ENCODE measurements at places on chromosomes 12 and 14.

GRCh38 chr14:104187931-104188726, 49.7 kb downstream of the KIF26A start:
- DNase-seq = no peak

DNA sequence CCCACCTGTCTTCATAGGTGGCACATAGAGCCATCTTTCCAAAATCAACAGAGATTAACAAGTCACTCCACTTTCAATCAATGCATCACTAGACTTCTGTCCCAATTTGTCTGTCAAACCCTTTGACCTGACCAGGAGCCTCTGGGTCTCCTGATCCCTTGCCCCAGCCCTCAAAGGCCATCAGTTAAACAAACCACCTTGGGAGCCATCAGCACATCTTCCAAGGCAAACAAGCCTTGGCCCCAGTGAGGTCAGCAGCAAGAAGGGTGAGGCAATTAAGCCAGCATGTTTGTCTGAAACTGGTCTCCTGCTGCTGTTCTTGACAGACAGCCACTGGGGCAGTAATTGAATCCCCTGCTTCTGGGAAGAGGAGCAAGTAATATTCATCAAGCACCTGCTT, 742.8 kb upstream of the TBX3 start:
- no peak for DNase-seq

GRCh38 chr12:50677858-50678257, 86.0 kb upstream of the ATF1 start:
- no peak for DNase-seq

GRCh38 chr12:38775457-38775856, 129.9 kb downstream of the CPNE8 start:
- DNase-seq = no peak

GRCh38 chr12:52042706-52043385, 8.4 kb upstream of the NR4A1 start:
- no peak for DNase-seq

DNA sequence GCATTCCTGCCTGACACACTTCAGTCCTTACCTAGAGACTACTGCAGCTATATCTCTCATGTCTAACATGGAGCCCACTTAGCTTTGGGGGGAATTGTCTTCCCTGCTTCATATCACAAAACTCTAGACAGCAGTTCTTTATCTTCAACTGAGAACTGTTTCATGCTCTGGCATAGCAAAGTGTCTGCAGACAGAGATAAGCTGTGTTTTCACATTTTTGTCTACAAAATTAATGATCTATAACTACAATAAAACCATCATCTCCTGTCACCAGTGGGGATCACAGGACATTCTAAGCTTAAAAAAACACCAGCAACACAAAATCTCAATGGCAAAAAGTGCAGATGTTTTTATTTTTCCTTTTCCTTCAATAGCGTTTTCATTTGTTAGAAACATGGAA, 137.1 kb upstream of the VRK1 start:
- no peak for DNase-seq

DNA sequence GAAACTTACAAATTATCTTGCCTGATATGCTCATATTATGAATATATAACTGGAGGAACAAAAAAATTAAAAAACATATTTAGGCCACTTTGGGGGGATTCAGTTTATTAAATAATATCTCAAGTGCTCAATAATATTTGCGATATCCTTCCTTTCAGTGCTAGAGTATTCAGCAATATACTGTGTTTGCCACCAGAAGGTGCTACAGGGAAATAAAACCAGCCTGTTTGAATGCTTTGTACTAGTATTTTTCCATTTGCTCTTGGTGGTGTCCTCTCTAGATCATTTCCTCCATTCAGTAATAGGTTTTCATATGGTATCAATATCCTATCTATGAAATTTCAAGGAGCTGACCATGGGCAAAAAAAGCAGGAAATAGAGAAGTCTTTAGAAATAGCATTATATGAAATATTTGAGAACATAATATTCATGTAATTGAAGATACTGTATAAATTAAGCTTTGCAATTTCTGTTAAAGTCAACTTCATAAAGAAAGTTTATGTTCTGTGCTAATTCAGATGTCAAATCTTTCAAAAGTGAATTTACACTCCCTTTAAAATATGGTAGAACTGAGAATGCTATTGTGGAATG, 106.2 kb upstream of the NAV3 start:
- peak; percentile 35 for DNase-seq

GRCh38 chr14:27056586-27056985, 458.8 kb upstream of the NOVA1 start:
- DNase-seq = peak; percentile 42

- DNase-seq = peak; percentile 99
These were observed at the start of gene MTHFD1 for GRCh38 chr14:64387782-64388532. TSS of gene MTHFD1 (plus strand) at chr14:64388353. CDS start at chr14:64388428, 75 bp downstream.

DNA sequence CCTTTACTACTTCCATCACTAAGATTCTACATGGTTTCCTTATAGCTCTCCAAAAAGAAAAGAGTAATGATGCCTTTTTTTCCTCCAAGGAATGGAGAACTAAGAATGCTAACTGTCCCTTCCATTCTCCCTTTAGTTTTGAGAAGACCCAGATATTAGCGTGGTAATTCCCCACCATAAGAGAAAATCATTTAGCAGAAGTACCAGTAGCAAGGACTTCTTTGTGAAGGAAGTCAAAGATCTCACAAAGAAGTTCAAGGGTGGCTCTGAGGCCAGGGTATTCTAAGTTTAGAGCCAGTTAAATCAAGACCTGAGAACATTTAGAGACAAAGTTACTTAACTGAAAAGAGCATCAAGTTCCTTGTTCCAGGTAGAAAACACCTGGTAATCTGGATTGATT, 7.3 kb downstream of the USP15 start:
- no peak for DNase-seq

GRCh38 chr12:49564686-49565405, 3.1 kb downstream of the MCRS1 start:
- no peak for DNase-seq

DNA sequence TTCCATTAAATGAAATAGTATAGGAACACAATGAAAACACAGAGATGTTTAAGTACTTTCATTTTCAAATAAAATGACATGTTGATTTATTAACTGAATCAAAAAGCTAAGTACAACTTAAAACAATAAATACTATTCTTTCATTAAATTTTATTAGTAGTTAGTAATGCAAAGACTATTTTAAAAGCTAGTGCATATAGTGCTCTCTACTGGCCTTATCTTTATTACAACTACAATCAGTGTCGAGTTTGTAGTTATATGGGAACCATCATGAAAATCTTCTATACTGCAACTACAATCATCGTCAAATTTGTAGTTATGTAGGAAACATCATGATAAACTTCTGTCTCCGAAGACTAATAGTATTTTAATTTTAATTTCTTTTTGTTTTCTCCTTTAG, 8.9 kb upstream of the LIN7A start:
- DNase-seq = no peak

DNA sequence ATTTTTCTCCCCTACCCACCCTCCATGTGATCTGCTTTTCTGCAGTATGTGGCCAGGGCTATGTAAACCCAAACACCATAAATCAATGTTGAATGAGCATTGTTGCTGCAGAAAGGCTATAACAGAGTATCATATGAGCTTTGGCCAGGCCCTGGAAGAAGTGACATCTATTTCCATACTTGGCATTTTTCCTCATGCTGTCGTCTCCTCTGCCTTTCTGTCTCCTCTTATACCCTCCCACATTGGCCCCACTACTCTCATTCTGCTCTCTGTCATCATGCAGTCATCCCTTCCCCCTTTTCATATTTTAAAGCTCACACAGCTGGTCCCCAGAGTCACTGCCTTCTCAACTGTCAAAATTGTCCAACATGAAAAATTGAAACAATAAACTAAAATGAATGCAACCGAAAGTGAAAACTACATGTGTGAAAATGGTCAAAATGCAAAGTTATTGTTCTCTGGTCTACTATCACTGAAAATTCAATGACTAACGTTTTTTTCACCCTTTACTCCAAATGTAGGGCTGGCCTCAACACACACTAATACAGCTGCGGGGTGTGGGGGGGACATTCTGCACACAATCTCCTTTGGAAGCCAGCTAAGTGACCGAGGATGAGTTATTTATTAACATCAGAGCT, 290.7 kb upstream of the TMPO start:
- DNase-seq = peak; percentile 59

DNA sequence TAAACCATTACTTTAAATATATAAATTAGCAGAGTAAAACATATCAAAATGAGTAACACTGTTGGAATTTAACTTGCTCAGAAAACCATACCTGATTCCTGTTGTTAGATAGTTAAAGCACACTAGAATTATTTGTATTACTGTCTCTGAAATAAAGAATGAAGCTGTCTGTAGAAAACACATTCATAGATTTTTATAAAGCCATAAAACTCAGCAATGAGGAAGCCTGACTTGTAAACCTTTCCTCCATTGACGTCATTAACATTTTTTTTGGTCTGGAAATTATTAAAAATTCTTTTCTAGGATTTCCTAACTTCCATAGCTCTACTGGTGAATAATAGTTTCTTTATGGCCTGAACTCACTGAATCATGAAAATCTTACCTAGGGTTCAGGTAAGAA, 147.6 kb downstream of the BRMS1L start:
- no peak for DNase-seq

GRCh38 chr12:124636138-124636978, 68.9 kb upstream of the NCOR2 start:
- no peak for DNase-seq

- no peak for DNase-seq
These were observed 213.4 kb downstream of the CCER1 start for GRCh38 chr12:90741611-90742010.

DNA sequence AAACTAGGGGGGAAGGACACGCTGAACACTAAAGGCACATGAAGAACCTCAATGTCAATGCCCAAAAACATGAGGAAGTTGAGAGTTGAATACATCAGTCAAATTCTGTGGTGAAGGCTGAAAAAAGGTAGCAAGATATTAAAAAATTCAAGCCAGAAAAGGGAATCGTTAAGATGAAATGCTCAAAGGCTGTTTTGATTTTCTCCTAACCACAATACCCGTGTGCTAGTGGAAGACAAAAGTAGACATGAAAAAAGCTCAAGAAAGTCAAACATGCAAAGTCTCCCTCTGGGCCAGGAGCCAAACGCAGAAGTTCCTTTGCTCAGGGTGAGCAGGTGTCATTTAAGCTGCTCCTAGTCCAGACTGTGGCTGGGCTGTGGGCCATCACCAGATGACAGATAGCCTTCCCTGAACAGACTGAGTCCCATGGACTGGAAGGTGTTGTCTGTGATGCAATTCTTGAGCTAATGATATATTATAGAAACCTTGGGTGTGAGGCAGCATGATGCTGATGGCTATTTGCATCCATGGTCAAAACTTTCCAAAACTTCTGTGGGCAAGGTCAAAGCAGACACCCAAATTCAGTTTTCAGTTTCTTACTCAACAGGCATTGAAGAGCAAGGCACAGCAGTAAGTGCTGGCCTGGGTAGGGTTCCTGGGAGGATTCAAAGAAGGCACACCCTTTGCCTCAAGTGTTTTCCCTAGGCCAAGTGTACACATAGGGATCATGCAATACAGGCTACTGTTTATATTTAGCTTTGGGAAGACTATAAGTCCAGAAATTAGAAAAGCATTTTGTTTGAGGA, 81.6 kb downstream of the MYRFL start:
- no peak for DNase-seq

DNA sequence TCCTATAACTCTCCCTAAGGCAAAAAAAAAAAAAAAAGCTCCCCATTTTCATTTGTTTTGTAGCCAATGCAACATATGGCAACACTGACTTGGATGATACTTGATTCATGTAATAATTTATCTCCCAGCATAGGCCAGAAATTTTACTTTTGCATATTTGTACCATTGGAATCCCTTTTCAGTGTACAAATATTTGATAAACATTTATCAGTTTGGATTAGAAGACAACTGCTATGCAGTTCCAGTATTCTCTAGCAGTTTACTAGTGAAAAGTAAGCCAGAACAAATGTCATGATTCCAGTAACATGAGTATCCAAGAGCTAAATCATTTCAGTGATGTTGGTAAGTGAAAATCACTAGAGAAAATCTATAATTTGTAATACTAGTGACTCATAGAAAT, 392.3 kb downstream of the CCER1 start:
- peak; percentile 15 for DNase-seq

- no peak for DNase-seq
These were observed 10.6 kb downstream of the GRIP1 start for GRCh38 chr12:66668311-66668710.

DNA sequence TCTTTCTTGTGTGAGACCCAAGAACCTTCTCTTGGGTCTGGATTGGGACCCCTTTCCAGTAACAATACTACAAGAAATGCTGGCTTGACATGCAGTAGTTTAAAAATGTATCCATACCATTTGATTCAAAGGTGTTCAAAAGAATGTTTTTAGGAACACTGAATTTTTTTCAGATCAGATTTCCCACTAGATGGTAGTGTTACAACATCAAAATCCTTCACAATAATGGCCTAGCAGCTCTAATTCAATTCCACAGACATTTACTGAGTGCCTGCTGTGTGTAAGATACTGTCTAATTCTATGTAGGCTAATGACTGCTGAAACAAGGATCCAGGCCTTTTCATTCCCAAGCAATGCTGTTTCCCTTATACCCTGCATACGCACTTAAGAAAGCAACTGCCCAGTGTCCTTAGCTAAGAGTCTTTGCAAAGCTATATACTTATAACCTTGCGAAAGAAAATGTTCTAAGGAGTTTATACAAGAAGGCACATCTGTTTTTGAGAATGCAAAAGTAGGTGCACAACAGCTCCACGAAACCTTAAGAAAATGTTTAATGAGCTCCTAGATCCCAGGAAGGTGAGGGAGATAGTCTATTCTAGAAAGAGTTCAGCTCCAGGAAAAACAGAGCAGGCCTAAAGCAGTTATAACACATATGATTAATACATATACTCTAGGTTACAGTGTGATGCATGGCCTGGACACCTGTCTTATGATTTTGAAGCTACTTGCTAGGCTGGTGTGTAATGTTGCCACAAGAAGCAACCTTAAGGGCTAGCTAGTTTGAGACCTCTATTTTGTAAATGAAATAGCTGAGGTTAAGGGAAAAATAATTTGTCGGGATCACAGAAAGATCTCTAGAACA, 50.9 kb upstream of the PKP2 start:
- DNase-seq = no peak

GRCh38 chr12:86634456-86635410, 378.5 kb upstream of the MGAT4C start:
- DNase-seq = no peak

All from skin of body (tissue), 3 donors.